ENCODE measurements at places on chromosomes 16 and 17.

- no peak for DNase-seq
These were observed 18.2 kb downstream of the USP31 start for GRCh38 chr16:23131036-23131435.

- no peak for DNase-seq
These were observed 77.5 kb downstream of the PLXDC1 start for GRCh38 chr17:39073916-39074315.

DNA sequence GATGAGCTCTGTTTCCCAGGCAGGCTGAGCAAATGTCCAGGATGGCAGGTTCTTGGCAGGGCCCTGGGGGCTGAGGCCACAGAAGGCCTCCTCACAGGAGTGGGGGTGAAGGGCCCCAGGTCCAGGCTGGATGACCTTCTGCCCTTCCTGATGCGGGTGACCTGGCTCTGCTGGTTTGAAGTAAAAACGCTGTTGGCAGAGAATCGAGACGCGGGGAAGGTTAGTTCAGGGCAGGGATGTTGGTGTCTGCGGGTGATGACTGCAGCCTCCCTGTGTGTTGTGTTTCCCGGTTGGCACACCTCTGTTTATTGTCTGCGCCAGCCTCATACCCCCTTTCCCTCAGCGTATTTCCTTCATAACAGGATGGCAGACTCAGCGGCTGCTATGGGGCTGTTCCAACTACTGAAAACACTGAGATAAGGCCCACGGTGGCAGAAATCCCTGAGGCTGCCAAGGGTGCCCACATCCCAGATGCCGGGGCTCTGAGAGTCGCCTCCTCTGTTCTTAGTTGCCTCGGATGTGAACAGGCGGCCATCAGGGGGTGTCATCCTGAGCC, 104.6 kb downstream of the METRNL start:
- no peak for DNase-seq

GRCh38 chr17:45813048-45813725, 29.1 kb downstream of the CRHR1 start:
- no peak for DNase-seq

DNA sequence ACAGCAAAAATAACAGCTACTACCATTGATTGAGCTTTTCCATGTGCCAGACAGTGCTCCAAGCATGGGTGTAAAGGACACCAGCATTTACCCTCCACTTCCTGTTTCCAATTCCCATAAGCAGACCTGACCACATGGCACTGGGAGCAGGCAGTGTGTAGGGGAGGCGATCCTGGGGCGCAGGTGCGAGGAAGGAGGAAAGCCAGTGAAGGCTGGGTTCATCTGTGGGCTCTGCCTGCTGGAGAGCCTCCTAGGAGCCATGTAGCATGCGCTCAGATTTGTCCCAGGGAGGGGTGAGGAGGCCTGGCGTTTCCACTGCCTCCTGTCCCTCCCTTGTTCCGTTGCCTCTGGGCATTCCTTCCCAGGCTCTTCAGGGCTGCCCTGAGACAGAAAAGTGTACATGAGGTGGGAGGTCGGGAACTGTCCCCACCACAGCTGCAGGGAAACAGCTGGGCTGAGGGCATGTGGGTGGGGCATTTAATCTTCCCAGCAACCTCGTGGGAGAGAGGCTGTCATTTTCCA, 56.6 kb downstream of the SNX20 start:
- DNase-seq = no peak

Measured in activated CD4-positive, alpha-beta T cell treated with anti-CD3 and anti-CD28 coated beads for 1 hour (primary cell).